Fibroblast of skin of right biceps (primary cell): ENCODE measurements at places on chromosomes 3 and 15.

DNA sequence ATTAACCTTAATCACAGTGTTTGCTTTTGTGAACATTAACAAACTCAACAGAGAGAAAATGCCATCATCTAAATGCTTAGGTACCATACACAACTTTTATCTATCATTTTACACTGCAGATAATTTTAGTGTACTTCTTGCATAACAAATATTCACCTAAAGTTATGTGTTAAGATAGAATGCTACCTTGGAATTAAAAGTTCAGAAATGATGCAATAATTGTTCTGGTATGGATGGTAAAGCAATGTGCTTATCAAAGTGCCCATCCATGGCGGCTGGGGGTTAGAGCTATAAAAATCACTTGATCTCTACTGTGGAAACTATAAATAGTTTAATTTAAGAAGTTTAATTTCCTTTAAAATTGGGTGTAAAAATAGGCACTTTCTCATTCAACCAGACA lies 28.7 kb downstream of the SATB1 start:
- no peak for DNase-seq

DNA sequence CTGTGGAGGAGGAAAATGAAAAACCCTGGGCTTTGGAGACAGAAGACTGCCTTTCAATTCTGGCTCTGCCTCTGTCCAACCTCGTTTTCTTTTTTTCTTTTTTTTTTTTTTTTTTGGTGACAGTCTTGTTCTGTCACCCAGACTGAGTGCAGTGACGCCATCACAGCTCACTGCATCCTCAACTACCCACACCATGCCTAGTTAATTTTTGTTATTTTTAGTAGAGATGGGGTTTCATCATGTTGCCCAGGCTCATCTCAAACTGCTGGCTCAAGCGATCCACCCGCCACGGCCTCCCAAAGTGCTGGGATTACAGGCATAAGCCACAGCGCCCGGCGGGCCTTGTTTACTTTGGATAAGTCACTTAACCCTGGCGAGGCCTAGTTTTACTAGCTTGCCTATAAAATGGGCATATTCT lies 66.3 kb upstream of the SLC25A26 start:
- DNase-seq: no peak

GRCh38 chr3:132843851-132844553 lies 121.8 kb upstream of the NPHP3 start:
- no peak for DNase-seq

DNA sequence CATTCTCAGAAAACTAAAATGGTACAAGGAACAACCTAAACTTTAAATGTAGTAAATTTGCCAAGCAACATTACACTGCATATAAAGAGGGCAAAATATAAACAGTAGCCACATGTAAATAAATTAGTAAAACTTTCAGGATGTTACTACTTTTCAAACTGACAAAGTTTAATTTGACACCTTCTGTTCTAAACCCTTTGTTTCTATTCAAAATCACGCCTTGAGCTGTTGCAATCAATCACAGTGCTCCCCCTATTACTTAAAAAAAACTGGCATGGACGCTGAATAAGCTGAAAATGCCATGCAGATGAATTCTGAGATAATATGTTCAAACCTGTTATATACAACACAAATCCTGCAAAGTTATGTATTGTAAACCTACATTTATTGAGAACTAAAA lies 69.3 kb downstream of the SATB1 start:
- DNase-seq: no peak

- peak; percentile 90 for DNase-seq
Observed at GRCh38 chr15:98866511-98866910, 141.1 kb downstream of the PGPEP1L start.

GRCh38 chr3:193194371-193194770 lies 46.7 kb upstream of the PLAAT1 start:
- no peak for DNase-seq

GRCh38 chr3:139252719-139253118 lies 91.1 kb upstream of the MRPS22 start:
- no peak for DNase-seq

- DNase-seq: no peak
Observed at GRCh38 chr15:95292785-95293450, 1037.6 kb upstream of the NR2F2 start.

DNA sequence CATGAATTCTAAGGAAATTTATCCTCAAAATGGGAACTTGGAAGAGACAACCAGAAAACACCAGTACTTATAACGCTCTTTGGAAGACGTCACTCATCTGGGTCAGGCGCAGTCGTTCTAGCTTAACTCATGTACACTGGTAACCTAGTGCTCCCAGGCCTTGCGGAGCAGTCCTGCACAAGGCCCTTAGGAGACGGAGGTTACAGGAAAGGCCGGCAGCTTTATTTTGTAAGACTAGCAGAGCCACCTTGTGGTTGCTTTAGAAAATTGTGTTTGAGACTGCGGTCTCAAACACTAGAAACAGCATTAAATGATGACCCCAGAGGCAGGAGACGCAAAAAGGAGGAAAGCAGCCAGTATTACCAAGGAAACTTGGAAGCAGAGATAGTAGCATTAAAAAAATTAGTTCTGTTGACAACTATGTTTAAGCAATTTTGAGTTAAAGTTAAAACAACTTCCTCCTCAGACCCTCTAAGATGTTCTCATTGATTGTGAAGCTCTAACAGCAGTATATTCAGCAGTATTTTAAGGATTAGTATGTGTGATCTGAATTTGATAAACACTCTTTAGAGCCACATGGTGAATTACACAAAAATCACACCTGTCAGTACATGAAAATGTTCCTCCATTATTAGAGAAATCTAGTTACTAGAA lies 141.9 kb upstream of the C2CD4B start:
- DNase-seq: peak; percentile 78

DNA sequence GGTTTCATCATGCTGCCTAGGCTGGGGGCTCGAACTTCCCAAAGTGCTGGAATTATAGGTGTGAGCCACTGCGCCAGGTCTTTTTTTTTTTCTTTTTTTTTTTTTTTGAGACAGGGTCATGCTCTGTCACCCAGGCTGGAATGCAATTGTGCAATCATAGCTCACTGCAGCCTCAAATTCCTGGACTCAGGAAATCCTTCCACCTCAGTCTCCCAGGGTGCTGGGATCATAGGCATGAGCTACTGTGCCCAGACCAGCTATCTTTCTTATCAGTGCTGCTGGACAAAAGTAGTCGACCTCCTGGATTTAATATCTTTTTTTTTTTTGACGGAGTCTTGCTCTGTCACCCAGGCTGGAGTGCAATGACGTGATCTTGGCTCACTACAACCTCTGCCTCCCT lies 60.8 kb downstream of the TFDP2 start:
- DNase-seq: peak; percentile 68

DNA sequence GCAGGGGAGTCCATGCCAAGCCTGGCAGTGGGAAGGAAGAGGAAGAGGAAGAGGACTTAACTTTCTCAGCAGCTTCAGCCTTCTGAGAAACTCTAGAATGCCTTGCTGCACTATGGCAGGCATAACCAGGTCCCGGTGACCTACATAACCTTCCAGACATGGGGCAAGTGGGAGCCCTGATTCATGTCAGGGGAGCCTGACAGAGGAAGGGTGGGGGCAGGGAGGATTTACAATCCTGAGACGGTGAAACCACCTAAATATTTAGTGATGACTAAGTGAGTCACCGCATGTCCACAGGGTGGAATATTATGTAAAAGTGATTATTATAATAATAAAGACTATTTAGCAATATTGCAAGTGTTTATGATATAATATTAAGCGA lies 46.7 kb downstream of the AMOTL2 start:
- peak; percentile 95 for DNase-seq
